ENCODE measurements at places on chromosomes 7 and 10. TPM values are rescaled to one million over a fixed set of nuclear protein-coding genes. Genes with fewer than 3 reads are reported as not detected.

DNA sequence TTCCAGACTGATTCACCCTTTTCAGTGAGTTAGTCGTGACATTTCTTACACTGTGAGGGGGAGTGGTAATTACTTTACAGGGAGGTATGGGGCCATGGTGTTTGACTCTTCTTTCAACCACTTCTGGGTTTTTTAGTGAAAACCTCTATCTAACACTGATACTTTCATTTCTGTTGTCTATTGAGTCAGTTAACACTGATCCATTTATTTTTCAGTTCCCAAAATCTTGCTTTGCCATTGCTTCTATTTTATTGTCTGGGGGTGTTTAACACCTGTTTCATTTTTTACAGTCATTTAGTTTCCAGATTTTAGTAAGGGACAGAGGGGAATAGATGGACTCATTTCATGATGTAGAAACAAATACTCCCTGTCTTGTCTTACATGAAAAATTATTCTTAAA is 61.5 kb downstream of the HELLS start:
- no peak for DNase-seq

DNA sequence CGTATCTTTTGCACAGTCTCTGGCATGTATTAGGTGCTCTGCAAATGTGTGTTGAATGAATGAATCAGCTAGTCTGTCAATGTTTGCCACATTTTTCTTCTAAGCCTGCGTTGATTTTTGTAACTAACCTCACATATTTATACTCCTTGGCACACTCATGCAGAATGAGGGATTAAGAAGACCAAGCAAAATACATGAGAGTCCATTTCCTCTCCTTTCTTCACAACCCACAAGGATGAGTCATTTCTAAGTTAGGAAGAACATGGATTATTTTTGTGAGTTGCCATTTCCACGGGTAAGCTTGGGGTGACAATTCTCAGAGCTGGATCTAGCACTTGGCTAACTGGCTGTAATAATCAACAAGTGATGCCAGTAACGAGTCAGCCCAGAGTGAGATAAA is 158.8 kb downstream of the TWIST1 start:
- DNase-seq = no peak

- no peak for DNase-seq
These were observed 20.7 kb upstream of the GRID1 start for GRCh38 chr10:86387178-86387794.

GRCh38 chr7:157784979-157785441 is 448.2 kb downstream of the DNAJB6 start:
- no peak for DNase-seq

DNA sequence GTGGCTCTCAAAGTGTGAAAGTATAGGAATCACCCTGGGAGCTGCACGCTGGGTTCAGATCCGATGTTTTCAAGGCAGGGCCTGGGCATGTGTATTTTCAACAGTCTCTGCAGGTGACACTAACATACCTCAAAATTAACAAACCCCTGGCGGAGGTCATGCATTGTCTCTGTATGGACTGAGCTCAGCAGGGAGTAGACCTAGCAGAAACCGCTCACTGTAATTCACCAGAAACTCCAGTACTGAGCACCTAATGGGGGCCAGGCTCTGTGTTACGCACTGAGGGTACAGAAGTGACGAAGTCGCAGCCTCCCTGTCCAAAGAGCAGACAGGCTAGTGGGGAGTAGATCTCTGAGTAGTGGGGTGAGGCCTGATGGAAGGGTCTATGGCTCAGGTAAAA is 5.6 kb downstream of the STRA8 start:
- no peak for DNase-seq

GRCh38 chr10:26738301-26738911 is 40.9 kb downstream of the PDSS1 start:
- DNase-seq = no peak

Gene CPXM2
- not detected for total RNA-seq

Gene OR13A1
- total RNA-seq = 0.15 TPM

Gene NODAL
- total RNA-seq = not detected
